Keratinocyte (primary cell): ENCODE measurements at places on chromosomes 4 and X.

DNA sequence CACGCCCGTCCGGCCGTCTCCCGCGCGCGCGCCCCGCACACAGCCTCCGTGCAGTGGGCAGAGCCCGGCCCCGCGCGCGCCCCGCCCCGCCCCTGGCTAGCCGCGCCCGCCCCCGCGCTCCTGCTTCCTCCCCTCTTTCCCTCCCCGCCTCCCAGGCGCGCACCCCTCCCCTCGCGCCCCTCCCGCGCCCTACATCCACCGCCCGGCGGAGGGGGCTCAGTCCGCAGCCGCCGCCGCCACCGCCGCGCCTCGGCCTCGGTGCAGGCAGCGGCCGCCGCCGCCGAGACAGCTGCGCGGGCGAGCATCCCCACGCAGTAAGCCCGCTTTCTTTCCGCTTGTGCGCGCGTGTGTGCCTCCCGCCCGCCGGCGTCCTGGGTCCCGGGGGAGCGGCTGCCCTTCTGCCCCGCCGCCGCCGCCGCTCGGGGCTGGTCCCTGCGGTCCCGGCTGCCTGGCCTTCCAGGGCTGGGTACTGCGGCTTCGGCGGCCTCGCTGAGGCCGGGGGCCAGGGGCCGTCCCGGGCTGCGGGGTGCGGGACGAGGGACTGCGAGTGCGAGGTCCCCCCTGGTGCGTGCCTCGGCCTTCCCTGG lies at the start of gene FHL1:
TSS of gene FHL1 (plus strand) at position 219 of the 587 bp plus-strand sequence.
- DNase-seq: no peak

- no peak for DNase-seq
Measured at GRCh38 chrX:154657226-154657805, 3.9 kb upstream of the CTAG2 start.

DNA sequence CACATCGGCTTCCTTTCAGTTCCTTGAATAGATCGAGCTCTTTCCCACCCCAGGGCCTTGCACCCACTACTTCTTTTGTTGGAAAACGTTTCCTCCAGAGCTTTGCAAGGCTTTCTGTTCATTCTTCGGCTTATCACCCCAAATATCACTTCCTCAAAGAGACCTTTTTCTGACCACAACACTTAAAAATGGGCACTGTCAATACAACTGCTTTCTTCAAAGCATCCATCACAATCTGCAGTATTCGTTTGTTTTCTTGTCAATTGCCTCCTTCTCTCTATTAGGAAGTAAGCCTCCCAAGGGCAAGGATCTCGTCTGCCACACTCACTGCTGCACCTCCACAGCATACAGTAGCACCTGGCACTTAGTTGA lies 17.7 kb upstream of the CENPU start:
- DNase-seq: no peak

GRCh38 chr4:100188829-100189228 lies 1.4 kb downstream of the DDIT4L start:
- DNase-seq: no peak
